ENCODE measurements at places on chromosomes 11 and 22.

DNA sequence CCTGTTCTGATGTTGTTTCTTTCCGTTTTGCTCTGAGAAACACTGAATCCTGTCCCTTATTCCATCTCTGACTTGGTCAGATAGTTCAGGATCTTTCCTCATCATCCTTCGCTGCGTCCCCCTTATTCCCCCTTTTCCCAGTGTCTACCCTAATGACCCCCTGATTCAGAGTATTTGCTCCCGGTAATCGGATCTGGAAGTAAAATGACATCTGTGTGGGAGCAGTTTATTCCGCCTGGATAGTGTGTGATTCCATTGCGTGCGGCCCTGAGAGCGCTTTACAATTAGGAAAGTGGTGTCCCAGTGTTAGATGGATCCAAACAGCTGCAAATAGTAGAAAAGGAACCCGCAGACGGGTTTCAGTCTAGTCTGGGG is 606 bp downstream of the DRG1 start:
- peak; percentile 24 for DNase-seq

DNA sequence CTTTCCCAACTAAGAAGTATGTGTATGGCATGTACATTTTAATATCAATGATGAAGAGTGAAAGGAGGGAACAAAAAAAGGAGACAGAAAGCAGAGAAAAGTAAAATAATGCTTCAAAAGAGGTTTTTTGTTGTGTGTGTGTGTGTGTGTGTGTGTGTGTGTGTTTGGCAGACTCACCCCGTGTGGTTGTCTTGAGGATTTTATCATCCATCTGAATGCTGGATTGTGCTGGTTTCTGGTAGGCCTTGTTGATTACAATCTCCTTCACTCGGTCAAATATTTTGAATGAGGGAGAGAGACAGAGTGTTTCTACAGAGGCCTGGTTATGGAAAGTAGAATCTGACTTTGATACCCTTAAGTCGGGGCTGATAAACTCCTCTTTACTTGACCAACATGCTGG is 128.5 kb downstream of the ENTHD1 start:
- no peak for DNase-seq

DNA sequence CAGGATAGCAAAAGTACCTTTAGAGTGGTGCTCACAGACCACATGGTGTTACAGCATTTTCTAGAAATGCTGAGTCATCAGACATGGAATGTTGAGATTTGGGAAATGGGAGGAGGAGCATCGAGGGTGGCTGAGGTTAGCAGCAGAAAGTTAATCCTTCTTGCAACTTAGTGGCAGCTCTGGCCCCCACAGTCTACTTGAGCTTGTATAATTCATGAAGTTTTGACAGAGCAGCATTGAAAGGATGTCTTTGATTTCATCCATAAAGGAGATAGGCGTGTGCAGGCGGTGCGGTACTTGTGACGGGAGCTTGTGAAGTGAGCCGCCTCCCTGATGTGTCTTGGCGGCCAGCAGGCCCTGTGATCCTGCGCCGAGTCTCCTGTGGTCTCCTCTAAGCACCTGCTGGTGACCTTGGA is 330.5 kb downstream of the TBC1D22A start:
- DNase-seq = peak; percentile 66

DNA sequence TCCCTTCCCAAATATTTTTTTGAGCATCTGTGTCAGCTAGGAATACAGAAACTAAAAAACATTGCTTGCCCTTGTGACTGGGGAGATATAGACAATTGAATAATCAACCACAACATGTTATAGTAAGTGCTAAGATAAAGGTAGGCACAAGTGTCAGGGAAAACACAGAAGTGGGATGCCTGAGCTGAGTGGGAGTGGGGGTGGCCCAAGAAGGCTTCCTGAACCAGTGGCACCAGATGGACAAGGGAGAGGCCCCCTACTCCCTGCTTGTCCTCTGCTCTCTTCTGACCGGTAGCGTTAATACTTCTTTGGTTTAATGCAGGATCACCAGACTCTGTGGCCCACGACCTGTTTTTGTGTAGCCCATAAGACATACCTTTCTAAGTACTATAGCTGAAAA is 48.8 kb downstream of the PACS1 start:
- no peak for DNase-seq

- DNase-seq = no peak
Observed at GRCh38 chr22:23184764-23185113, 4.4 kb downstream of the BCR start.

DNA sequence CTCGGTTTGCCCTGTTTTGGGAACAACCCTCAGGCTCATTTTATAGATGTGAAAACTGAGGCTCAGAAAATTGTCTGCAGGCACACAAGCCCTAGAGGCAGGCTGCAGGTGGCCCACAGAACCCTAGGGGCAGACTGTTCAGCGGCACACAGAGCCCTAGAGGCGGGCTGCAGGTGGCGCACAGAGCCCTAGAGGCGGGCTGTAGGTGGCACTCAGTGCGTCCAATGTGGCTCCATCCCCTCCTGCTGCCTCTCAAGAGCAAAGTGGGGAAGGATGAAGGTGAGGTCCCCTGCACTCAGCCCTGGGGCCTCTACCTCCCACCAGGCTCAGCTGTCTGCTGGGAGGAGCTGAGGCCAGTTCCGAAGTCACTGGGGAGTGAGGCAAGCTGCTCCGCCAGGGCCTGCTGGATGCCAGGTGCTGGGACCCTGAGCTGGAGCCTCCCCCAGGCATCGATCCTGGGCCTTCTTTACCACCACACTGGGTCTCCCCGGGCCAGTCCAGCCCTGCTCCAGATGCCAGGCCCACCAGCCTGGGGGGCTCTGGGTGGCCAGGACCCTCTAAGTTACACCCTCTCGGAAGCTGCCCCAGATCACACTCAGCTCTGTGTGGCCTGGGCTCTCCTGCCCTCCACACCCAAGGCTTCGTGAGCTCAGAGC is 2.3 kb downstream of the ACY3 start:
- DNase-seq = no peak

- no peak for DNase-seq
Observed at GRCh38 chr11:105202422-105202821, 62.9 kb upstream of the CARD18 start.

DNA sequence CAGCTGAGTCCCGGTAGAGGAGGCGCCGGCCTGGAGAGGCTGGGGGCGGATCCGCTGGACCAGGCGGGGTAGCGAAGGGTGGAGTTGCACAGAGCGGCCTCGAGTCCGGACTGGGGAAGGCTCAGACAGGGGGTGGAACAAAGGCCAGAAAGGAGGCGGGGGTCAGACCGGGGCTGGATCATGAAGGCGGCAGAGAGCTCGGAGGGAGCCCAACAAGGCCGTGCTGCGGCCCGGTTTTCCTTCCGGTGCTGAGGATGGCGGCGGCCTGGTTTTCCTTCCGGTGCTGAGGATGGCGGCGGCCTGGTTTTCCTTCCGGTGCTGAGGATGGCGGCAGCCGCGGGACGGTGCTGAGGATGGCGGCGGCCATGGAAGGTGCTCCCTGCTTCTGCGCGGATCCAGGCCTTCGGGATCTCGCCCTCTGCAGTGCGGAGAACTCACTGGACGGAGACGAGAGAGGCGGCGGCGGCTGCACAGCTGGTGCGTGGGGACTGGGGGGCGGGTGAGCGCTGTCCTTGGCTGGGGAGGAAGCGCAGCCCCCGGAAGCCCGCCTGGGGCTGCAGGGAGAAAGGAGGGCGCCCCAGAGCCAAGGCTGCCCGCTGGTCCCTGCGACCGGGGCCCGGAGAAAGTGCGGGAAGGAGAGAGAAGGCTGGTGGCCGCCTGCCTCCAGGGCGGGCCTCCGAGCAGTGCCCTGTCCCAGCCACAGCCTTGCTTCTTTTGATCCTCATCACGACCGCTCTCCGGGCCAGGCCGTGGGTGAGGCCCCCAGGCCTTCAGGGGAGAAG is 350.4 kb upstream of the B3GAT1 start:
- no peak for DNase-seq

DNA sequence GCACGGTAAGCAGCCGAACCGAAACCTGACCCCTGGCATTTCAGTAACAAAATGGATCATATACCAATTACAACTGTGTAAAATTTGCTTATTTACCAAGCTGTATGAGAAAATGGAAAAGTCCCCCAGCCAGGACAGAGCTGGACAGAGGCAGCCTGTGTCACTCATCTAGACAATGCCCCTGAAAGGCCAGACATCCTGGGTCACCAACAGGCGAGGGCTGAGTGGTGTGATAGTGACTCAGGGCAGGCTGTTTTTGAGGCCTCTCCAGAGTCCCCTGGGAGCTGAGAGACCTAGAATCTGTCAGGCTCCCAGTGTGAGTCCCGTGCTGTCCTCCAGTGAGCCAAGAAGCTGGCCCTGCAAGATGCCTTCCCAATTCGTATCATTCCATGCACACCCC is 680.4 kb downstream of the TBC1D22A start:
- DNase-seq = no peak

DNA sequence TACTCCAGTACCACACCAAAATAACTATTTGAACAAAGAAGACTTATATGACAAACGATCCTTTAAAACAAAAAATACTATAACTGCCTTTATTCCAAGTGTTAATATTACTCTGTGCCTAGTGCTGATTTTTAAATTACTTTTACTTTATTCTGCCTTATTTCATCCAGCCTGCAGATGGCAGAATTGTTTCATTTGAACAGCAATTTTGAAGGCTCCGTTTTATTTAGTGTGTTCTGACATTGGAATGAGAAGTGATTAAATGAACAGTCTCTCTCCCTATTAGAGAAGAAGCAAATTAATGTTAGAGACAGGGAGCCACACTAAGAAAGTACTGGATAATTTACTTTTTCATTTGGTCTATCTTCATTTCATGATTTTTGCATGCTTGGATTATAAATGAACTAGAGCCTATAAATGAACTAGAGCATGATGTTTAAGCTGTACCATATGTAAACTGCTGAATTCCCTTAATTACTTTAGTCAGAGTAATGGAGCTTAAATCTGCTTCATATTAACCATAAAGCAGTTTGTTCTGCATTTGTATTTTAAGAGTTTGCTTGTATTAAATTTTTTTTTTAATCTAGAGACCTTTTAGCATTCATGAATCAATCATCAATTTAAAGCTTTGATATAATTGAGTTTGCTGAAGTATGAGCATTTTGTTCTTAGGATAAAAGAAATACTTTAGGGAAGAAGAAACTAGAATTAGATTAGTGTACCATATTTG is 9.8 kb downstream of the PDHX start:
- peak; percentile 39 for DNase-seq

DNA sequence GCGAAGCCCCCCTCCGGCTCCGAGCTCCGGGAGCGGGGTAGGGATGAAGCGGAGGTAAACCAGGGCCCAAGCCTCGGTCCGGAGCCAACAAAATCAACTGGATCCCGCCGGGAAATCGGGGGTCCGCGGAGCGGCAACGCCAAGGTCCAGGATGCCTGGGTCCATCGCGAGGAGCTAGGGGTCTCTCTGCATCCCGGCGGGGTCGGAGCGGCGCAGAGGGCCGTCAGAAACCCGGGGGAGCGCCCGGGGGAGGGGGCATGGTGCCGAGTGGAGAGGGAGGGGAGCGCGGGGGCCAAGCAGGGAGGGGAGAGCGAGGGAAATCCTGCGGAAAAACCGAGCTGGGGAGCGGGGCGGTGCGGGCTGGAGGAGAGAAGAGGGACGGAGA is 51.8 kb downstream of the SLC22A12 start:
- no peak for DNase-seq

GRCh38 chr11:122311216-122311755 is 195.3 kb upstream of the BLID start:
- DNase-seq = no peak

DNA sequence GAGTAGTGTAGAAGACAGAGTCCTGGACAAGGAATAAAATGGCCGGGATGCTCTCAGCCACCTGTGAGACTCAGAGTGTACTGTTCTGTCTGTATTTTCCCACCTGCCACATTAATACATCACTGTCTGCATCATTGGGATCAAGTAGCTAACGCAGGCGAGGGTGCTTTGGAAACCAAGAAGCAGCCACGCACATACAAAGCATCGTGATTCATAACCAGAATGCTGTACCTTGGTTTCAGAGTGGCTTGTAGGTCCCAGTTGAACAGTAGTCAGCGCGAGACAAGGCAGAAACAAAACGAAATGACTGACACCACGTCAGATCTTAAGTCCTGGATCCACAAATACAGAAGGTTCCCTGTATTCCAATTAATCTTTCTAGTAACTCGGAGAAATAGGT is 198.3 kb downstream of the GRIK4 start:
- DNase-seq = no peak

All from fibroblast of gingiva (primary cell).